Choroid plexus epithelial cell (primary cell): ENCODE measurements at places on chromosomes 5 and 9.
A peak's percentile ranks its signal among the peaks of the same experiment; 100 is the strongest.

GRCh38 chr5:93990504-93991070 lies 249.2 kb upstream of the POU5F2 start:
- DNase-seq = peak; percentile 9

- peak; percentile 65 for DNase-seq
These were observed 25.6 kb downstream of the COL27A1 start for GRCh38 chr9:114180696-114181606.

DNA sequence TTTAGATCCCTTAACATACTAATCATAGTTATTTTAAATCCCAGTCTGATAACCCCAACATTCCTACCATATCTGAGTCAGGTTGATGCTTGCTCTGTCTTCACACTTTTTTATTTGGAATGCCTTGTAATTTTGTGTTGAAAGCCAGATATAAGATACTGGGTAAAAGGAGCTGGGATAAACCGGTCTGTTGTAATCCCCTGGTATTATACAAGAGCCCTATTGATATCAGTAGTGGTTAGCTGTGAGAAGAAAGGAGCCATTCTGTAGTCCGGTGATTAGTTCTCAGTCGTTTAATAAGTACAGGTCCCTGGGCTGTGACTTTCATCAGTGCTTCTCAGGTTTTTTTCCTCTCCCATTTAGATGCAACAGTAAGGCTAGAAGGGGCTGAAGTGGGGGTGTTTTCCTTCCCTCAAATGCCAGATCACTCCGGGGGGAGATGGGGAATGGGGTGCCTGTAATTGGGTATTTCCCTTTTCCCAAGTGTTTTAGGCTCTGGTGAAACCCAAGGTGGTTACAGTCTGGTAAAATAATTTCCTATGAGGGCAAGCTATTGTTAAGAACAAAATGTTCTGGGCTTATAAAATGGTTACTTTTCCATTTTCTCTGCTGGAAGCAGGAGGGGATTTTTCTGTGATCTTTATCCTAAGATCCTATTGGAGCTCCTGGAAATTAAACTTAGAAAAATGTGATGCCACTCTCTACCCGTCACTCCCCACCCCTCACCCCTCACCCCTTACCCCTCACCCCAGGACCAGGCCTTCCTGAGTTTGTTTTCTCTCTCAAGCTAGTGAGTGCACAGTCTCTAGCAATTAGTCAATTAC lies 72.7 kb downstream of the KCNN2 start:
- DNase-seq = no peak

DNA sequence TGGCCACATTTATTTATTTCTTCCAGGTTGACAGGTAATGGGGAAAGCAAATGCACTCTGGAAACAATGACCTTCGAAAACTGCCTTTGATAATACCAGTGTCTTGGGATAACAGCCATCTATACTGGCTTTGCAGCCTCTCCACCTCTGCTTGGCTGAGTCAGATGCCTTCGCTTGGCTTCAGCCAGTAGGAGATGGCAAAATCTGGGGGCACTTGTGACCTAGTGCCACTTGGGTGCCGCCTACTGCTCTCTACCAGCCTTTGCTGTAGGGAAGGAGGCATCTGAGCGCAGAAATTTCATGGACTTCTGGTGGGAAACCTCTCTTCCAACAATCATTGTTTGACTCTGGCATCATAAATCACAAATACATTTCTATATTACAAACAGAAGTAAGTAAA lies 21.8 kb downstream of the FYB1 start:
- DNase-seq = no peak

GRCh38 chr9:133075925-133076630 lies 14.3 kb downstream of the CEL start:
- peak; percentile 91 for DNase-seq

GRCh38 chr5:138351056-138351455 lies 1.4 kb upstream of the KDM3B start:
- peak; percentile 89 for DNase-seq

DNA sequence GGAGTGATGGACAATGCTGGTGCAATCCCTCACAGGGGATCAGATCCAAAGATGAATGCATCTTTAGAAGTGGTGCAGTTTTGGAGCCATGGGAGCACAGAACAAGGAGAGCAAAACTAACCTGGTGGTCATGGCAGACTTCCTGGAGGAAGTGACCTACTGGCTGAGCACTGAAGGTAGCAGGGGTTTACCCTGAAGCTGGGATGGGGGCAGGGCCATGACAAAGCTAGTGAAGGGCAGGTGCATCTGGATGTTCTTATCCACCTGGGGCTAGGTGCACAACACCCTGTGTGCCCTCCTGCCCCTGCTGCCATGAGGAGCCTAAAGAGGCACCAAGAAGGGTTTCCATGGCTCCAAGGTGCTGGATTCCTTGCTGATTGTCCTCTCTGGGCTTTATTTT lies 11.5 kb upstream of the PITX1 start:
- no peak for DNase-seq

DNA sequence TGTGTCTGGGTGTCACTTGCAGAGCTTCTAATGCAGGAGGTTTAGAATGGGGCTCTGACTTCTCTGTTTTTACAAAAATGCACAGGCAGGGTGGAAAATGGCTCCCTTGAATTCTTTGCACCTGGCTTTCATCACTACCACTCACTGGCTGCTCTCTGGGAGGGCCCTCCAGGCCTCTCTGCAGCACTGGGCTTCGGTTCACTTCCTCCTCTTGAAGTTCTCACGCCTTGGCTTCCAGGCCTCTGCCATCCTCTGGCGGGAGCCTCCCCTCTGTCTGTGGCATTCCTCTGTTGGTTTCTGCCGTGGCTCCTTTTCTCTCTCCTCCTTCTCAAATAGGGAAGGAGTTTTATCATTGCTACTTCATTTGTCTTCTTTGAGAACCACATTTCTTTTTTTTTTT lies 2.8 kb upstream of the PRLR start:
- no peak for DNase-seq

- DNase-seq = peak; percentile 1
These were observed 208.2 kb downstream of the DMRTA1 start for GRCh38 chr9:22654833-22655232.
